Colonic mucosa (tissue), 4 donors: ENCODE measurements at places on chromosomes 13 and 19. TPM values are rescaled to one million over a fixed set of nuclear protein-coding genes. Genes with fewer than 3 reads are reported as not detected.

GRCh38 chr13:29754473-29754806 is 96.0 kb downstream of the UBL3 start:
- H3K27me3 ChIP-seq: no peaks in the 10 kb centered on the region
- no peaks in the 10 kb centered on the region for H3K36me3 ChIP-seq

GRCh38 chr19:12748489-12748888 is 3.1 kb upstream of the BEST2 start:
- no peak overlapping the region for H3K4me3 ChIP-seq
- H3K4me1 ChIP-seq: no peaks in the 10 kb centered on the region
- H3K27me3 ChIP-seq: peaks cover 10% of the 10 kb centered on the region
- peaks cover 7% of the 10 kb centered on the region for H3K36me3 ChIP-seq
- no peak overlapping the region for H3K27ac ChIP-seq

- no peak overlapping the region for H3K4me3 ChIP-seq
- DNase-seq: no peak
- H3K27ac ChIP-seq: no peak overlapping the region
- H3K4me1 ChIP-seq: no peaks in the 10 kb centered on the region
- no peaks in the 10 kb centered on the region for H3K36me3 ChIP-seq
Observed at GRCh38 chr13:99911965-99912566, 59.5 kb downstream of the ZIC5 start.

DNA sequence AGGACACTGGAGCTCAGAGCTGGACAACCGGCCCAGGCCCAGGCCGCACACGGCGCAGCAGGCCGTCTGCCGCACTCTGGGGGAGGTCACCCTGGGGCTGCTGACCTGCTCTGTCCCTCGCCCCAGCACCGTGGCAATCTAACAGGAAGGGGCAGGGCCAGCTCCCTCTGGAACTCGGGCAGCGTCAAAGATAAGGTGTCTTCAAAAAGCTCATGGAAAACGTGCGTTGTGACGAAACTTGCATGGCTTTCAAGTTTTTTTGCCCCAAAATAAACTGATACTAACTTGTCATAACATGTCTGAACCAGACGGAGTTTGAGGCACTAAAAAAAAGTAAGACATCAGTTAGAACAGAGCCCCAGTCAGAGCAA is 12.2 kb upstream of the ATP8B3 start:
- no peaks in the 10 kb centered on the region for H3K4me1 ChIP-seq
- no peak overlapping the region for H3K4me3 ChIP-seq
- peaks cover 14% of the 10 kb centered on the region for H3K36me3 ChIP-seq
- no peak overlapping the region for H3K27ac ChIP-seq

- no peaks in the 10 kb centered on the region for H3K36me3 ChIP-seq
- no peaks in the 10 kb centered on the region for H3K27me3 ChIP-seq
- H3K27ac ChIP-seq: peak overlapping the region; percentile 83
- H3K4me3 ChIP-seq: no peak overlapping the region
- H3K4me1 ChIP-seq: peaks cover 15% of the 10 kb centered on the region
Observed at GRCh38 chr19:42468273-42468796, 25.6 kb upstream of the CXCL17 start.

The MFSD12 gene
- 28.4 TPM for total RNA-seq

The KLK4 gene
- 2.0 TPM for total RNA-seq

The PLIN4 gene
- 6.3 TPM for total RNA-seq

The PRR36 gene
- total RNA-seq: 0.37 TPM

The UPF3A gene
- 29.7 TPM for total RNA-seq

The ACTMAP gene
- total RNA-seq: 18.7 TPM

The CBY2 gene
- total RNA-seq: not detected
